Ammon's horn (tissue), 1 donor: ENCODE measurements at places on chromosomes 12 and 14.

DNA sequence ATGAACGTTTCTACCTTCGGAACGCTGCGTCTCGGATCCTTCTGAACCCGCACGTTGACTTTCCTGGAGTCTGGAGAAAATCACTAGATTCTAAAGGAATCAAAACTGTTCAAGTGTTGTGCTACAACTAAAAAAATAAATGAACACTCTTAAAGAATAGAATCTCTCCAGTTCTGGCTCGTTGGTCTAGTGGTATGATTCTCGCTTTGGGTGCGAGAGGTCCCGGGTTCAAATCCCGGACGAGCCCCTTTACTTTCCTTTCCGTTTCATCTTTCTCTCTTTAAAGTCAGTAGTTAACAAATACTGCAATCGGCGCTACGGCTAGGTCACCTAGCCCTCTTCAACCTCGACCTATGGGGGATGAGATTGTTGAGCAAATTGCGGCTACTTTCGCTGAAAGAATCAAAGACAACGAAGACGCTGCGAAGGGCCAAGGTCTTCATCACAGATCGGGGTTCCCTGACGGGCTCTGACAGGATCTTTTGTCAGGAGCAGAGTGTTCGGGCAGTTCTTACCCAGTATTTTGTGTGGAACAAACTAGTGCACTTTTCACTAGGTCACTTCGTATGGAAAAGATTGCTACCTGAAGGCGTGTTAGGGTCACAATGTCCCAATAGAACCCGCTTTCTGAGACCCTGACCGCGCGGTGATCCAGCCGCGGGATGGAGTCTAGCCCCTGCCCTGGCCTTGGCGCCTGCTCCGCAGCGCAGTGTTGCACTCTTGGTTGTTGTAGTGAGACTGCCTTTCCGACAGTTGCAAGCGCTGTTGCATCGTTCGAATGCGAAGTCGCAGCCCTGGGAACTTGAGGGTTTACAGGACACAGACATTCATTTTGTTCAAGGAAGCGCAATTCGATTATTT lies 8.4 kb downstream of the OR6S1 start:
- no peak for DNase-seq

GRCh38 chr14:95329941-95330340 lies 10.2 kb upstream of the CLMN start:
- no peak for DNase-seq

DNA sequence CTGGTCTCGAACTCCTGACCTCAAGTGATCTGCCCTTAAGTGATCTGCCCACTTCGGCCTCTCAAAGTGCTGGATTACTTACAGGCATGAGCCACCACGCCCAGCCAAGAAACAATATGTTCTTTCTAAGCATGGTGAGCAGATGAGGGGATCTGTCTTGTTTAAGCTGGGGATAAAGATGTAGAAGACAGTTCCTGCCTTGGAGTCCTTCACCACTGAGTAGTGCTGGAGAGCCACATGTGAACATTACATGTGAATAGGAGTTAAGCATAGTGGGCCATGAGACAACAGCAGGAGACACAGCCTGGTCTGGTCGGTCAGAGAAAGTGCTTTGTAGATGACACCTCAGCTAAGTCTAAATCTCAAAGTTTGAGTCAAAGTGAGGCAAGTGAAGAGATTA lies 26.0 kb downstream of the TMBIM6 start:
- DNase-seq: no peak

GRCh38 chr12:59403259-59403932 lies 192.4 kb upstream of the SLC16A7 start:
- DNase-seq: peak; percentile 90

- no peak for DNase-seq
Measured at GRCh38 chr12:52757449-52758176, 19.5 kb downstream of the KRT76 start.

GRCh38 chr14:102066041-102066451 lies 20.8 kb downstream of the HSP90AA1 start:
- no peak for DNase-seq

- no peak for DNase-seq
Measured at GRCh38 chr14:78788467-78789360, 618.5 kb downstream of the NRXN3 start.

- peak; percentile 86 for DNase-seq
Measured at GRCh38 chr14:90726656-90727055, 89.6 kb downstream of the TTC7B start.
